Activated naive CD4-positive, alpha-beta T cell (primary cell): ENCODE measurements at places on chromosomes 6 and 20.
A peak's percentile ranks its signal among the peaks of the same experiment; 100 is the strongest.

GRCh38 chr6:75210885-75211739, 5.3 kb upstream of the COL12A1 start:
- peak; percentile 20 for DNase-seq

GRCh38 chr20:58352468-58352867, 36.6 kb upstream of the VAPB start:
- no peak for DNase-seq

GRCh38 chr20:10671221-10671918, 2.4 kb downstream of the JAG1 start:
- no peak for DNase-seq

DNA sequence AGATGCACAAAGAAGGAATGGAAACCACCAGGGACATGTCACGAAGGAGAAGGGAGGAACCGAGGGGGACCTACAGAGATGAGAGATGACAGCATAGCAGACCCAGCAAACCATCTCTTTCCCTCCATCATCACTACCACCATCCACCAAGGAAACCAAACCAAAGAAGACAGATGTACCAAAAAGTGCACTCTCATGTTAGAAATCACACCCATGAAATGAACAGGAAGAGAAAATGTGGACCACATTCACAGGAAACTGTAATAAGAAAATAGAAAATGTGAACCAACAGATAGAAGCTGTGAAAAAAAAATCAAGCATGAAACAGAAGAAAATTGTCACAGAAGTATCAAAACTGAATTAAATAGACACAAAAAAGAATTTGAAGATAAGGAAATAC, 672.7 kb downstream of the QKI start:
- DNase-seq = no peak

DNA sequence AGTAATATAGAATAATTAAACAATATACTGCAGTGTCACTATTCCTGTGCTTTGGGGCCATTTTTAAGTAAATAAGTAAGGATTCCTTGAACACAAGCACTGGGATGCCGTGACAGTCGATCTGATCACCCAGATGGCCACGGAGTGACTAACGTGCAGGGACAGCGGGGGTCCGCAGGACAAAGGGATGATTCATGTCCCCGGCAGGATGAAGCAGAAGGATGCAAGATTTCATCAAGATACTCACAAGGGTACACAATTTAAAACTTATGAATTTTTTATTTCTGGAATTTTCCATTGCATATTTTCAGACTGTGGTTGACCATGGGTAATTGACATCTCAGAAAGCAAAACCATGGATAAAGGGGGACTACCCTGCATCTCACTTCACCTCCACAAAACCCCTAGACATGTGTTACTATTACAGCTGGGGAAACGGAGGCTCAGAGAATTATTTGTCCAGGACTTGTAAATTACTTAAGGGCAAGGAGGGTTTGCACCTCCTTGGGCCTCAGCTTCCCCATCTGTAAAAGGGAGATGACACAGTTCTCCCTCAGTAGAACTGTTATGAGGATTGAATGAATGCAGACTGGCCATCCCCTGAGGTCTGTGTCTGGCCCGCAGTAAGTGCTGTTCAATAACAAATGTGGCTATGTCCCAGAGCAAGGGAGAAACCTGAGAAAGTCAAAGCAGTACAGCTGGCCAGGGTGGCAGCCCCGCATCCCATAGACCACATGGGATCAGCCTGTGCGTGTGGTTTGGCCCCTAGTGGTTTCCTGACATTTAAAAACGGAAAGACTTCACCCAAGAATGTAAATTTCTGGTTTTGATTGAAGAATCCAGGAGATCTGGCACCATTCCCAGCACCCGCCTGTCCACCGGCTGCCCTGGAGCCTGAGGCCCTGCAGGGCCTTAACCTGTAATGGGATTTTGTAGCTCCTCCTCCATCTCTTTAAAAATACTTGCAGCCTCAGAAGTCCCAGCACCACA, 235.5 kb downstream of the BMP7 start:
- no peak for DNase-seq

DNA sequence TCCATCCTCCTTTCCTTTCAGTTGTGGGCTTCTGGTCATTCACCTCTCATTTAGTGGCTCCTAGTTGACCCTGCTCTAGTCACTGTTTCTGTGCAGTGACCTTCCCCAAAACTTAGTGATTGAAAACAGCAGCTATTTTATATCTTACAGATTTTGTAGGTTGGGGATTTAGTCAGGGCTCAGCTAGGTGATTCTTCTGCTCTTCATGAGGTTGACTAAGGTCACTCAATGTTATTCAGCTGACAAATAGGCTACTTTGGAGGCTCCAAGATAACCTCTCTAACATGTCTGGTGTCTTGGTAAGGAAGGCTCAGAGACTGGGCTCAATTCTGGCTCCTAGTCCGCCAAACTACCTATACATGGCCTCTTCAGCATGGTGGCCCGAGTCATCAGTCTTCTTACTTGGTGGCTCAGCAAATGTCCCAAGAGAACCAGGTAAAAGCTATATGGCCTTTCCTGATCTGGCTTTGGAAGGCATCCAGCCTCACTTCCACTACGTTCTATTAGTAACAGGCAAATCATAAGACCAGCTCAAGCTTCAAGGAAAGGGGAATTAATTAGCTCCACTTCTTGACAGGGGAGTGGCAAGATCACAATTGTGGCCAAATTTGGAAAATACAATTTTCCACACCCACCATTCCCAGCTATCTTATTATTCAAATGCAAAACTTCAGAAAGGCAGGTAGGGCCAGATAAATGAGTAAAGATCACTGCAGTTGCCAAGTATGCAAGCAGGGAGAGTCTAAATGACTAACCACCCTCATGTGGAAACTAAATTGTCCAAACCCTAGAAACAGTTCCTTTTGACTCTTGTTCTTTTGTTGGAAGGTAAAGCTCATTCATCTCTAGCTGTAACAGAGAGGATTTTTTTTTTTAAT, 50.5 kb upstream of the LTV1 start:
- no peak for DNase-seq

- DNase-seq = no peak
Measured at GRCh38 chr6:145332011-145332410, 403.3 kb downstream of the EPM2A start.

DNA sequence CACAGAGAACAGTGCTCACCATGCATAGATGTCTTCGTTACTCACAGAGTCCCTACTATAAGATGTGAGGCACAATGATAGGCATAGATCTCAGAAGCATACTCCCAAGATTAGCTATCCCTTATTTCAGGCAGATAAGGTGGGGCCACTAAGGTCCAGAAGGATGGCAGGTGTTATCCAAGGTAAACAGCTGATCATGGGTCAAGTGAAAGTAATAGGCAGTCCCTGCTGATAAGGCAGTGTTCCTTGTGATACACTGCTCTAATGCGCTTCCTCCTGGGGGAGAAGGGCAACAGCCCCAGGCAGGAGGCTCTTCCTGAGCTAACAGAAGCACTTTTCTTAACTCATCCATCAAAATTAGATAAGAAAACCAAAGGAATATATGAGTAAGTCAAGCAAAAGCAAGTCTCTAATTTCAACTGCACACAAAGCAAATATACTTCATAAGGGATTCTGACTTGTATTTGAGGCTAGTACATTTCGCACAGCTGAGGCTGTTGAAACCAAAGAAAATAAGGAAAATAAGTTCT, 42.2 kb downstream of the METTL24 start:
- no peak for DNase-seq

DNA sequence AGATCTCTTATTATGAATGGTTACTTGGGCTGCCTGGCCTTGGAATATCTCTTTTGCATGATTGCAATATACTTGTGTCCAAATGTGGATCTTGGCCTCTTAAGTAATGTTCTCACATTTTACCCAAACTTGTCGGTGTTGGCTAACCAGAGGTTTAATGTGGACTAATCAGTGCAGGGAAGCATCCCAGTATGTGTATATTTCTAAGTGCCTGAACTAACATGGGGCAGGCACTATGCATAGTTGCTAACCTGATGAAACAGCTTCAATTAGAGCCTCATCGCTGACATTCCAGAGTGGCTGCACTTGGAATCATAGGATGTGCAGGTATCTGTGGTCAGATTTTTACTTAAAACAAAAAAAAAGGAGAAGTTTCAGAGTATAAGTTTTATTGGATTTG, 160.0 kb downstream of the PDE7B start:
- DNase-seq = no peak

DNA sequence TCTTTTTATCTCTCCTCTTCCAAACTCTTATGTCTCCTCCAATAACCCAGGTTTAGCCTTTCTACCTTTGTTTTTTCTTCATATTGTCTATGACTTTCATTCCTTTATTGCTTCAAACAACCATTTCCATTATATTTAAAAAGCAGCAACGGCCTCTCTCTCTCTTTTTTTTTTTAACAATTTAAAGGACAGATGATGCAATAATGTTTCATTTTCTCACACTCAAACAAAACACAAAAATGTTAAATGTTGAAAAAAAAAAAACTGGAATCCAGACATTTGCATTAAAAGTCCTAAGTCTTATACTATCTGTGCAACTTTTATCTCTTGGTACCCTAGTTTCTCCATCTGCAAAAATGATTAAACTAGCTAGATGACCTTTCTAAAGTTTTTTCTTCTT, 105.8 kb downstream of the LMBRD1 start:
- no peak for DNase-seq

DNA sequence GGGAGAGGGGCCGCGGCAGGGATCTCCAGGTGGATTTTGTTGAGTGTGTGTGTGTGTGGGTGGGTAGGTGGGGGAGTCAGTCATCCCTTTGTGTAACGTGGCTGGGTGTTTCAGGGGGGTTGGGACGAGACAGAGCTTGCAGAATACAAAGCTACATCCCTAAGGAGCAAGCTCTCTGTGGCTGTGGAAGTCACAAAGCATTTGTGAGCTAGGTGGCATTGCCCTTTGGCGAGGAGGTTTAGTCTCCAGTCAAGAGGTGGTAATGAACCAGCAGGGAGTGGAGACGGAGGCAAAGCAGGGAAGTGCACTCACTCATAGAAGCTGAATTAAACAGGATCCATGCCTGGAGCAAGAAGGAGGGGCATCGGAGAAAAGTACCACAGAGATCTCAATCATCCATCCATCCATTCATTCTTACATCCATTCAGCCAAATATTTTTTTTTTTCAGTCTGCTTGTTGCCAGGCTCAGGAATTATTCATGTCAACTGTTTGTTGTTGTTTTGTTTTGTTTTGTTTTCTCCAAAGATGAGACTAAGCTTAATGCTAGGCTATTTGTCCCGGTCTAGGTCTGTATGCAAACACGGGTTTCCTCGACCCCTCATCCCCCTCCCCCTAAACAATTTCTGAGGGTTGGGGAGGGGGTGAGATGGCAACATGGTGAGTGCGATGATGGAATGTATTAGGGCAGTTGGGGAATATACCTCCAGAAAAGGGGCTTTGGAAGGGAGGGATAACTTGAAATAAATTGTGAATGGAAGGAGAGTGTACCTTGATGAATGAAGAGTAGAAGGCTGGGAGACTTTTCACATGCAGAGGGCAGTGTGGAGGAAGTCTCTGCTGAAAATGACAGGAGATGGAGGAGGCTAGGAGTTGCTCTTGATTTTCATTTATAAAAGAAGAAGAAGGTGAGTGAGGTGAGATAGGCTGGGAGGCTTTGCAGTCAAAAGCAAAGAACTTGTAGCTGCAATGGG, 1.0 kb downstream of the HCRTR2 start:
- no peak for DNase-seq

DNA sequence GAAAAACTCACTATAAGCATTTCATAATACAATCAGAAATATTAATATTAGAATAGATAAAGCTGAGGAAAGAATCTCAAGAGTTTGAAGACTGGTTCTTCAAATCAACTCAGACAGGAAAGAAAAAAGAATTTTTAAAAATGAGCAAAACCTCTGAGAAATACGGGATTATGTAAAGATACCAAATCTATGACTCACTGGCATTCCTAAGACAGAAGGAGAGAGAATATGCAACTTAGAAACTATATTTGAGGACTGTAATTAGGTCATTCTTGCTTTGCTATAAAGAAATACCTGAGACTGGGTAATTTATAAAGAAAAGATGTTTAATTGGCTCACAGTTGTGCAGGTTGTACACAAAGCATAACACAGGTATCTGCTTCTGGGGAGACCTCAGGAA, 665.1 kb downstream of the RNF144B start:
- DNase-seq = no peak

GRCh38 chr20:57207251-57207650, 59.2 kb downstream of the BMP7 start:
- no peak for DNase-seq

GRCh38 chr6:10082385-10082784, 332.5 kb downstream of the TFAP2A start:
- no peak for DNase-seq

DNA sequence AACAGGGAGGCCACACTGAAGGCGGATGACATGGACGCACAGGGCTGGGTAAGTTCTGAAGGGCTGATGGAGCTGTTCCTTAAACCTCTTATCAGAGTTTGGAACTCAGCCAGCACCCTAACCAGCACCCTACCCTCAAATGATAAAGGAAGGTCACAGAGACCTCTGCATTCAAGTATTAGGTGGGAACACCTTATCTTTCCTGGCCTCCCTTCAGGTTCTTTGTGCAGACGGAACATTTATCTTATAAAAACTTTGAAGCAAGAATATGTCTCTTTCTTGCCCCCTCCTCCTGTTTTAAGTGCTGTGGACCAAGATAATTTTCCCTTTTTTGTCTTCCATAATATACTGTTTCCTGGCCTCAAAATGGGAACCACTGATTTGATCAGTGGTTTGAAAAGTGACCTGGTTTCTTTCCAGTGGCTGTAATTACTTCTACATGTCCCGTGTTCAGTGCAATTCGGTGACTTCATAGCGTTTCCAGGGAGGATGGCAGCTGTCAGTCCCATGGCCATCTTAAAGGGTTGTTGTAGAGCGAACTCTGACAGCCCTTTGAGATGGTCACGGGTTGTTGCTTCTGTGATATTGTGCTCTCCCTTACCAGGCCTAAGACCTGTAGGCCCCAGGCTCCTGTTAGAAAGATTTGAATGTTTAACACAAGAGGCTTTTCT, 213.2 kb upstream of the MYLIP start:
- DNase-seq = no peak

DNA sequence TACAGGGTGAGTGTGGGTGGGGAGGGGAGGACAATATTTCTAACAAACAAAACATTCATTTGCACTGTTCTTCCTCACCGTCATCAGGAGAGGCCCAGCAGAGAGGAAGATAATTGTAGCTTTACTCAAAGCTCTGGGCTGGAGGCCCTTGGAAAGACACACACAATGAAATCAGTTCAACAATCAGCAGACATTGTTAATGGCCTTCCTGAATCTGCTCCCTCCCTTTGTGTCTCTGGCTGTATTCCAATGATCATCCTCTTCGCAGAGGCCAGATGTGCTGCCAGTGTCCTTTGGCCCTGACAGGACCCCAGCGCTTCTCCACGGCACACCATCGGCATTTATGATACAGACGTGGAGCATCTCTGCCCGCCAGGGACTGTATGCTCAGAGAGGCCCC, 44.6 kb upstream of the LRFN2 start:
- no peak for DNase-seq

DNA sequence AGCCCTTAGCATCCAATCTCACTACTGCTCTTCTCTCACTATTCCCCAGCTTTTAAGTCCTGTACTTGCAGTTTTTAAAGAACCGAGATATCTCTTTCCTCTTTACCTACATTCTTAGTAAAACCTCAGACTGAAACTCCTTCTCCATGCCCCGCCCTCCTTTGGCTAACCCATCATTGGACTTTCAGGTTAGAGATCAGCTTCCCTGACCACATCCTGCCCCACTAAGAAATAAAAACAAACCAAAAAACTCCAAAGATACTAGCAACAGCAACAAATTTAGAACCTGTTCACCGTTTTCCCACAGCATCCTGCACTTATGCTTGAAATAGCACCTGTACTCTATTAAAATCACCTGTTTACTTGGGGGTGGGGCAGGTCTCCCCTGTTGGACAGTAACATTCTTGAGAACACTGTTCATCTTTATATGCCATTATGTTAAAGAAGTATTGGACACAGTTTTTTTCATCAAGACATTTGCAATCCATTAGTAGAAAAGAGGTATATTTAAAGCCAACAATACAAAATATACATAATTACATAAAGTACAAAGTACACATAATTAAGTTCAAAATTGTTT, 16.3 kb upstream of the SMAP1 start:
- no peak for DNase-seq
